ENCODE measurements at places on chromosomes 4 and X. TPM values are rescaled to one million over a fixed set of nuclear protein-coding genes. Genes with fewer than 3 reads are reported as not detected.

The GIMD1 gene
- total RNA-seq = not detected

The SERTM2 gene
- not detected for total RNA-seq

The FANCB gene
- not detected for total RNA-seq

The NDST4 gene
- not detected for total RNA-seq

The ARMCX4 gene
- 7.3 TPM for total RNA-seq

The FBXW7 gene
- 128 TPM for total RNA-seq

The PPA2 gene
- total RNA-seq = 49.3 TPM

Measured in ascending aorta (tissue), 2 donors.